Fibroblast of skin of left quadriceps (primary cell): ENCODE measurements at places on chromosomes 5 and 9.

DNA sequence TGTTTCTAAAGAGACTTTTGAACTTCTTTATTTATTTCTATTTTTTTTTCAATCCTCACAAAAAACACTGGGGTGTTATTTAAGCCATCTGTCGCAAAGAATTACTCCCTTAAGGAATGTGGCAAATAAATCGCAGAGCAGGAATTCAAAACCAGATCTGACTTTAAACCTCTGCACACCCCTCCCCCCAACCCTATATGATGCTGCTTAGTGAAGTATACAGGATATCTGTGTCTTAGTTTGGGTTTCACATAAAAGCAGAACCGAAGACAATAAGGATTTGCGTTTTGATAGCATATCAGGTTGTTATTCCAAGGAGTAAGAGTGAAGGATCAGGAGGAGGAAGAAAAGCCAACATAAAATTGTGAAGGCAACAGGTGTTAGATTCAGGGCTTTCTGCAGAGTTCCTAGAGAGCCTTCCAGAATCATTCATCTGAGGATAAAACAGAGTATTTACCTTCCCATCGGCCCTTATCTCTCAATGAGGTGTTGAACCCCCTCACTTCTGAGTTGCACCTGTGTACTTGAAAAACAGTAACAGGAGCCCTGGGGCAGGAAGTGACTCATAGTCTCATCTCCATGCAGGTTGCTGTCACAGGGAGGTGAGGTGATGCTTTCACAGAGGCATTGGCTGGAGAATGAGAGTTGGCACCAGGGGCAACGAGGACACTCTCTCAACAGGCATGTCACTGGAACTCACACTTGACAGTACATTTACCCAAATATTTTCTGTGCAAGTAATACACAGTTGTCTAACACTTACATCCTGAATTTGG is 33.5 kb upstream of the DMRT3 start:
- no peak for DNase-seq

- no peak for DNase-seq
Observed at GRCh38 chr9:114592356-114592755, 4.8 kb downstream of the ATP6V1G1 start.

- DNase-seq: no peak
Observed at GRCh38 chr5:66477596-66477995, 118.6 kb upstream of the MAST4 start.

GRCh38 chr5:135271533-135272310 is 127.3 kb downstream of the MACROH2A1 start:
- DNase-seq: peak; percentile 27

DNA sequence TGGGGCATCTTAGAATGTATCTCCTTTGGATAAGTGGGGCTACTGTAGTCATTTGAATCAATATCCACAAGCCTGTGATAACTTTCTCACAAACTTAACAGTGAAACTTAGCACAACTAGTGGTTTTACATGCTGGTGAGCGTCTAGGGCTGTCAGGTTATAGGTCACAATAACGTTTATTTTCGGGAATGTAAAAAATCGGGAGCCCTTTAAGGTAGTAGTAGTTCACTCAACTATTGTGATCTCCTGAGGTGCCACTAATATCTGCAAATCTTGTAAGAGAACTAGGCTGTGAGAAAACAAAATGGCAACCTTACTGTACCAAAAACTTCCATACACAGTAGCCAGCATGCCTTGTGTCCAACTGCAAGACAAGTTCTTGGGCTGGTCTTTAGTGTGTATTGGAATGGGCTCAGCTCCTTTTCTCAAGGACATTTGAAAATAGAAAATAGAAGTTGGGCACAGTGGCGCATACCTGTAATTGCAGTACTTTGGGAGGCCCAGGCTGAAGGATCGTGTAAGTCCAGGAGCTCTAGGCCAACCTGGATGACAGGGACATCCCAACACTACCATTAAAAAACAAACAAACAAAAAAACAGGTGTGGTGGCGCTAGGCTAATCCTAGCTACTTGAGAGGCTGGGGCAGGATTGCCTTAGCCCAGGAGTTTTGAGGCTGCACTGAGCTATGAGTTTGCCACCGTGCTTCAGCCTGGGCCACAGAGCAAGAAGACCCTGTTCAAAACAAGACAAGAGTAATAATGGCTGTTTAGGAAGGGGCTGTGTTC is 5.2 kb upstream of the PKN3 start:
- DNase-seq: no peak

DNA sequence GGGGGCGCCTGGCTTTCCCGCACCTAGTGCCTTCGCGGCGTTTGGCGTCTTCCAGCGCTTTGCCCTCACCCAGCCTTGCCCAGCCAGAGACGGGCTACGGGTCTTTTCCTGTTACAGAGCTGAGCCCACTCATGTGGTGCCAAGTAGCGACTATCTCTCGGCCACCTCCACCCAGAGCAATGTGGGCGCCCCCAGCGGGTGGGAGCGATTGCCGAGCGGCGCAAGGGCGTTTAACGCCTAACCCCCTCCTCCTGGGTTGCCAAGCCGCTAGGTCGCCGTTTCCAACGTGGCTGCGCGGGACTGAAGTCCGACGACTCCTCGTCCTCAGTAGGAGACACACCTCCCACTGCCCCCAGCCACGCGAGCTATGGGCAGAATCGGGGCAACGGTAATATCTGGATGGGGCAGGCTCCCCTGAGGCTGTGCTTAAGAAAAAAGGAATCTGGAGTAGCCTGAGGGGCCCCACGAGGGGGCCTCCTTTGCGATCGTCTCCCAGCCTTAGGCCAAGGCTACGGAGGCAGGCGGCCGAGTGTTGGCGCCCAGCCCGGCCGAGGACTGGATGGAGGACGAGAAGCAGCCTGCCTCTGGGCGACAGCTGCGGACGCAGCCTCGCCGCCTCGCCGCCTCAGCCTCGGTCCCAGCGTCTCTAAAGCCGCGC is 5.8 kb downstream of the TLX3 start:
- no peak for DNase-seq

DNA sequence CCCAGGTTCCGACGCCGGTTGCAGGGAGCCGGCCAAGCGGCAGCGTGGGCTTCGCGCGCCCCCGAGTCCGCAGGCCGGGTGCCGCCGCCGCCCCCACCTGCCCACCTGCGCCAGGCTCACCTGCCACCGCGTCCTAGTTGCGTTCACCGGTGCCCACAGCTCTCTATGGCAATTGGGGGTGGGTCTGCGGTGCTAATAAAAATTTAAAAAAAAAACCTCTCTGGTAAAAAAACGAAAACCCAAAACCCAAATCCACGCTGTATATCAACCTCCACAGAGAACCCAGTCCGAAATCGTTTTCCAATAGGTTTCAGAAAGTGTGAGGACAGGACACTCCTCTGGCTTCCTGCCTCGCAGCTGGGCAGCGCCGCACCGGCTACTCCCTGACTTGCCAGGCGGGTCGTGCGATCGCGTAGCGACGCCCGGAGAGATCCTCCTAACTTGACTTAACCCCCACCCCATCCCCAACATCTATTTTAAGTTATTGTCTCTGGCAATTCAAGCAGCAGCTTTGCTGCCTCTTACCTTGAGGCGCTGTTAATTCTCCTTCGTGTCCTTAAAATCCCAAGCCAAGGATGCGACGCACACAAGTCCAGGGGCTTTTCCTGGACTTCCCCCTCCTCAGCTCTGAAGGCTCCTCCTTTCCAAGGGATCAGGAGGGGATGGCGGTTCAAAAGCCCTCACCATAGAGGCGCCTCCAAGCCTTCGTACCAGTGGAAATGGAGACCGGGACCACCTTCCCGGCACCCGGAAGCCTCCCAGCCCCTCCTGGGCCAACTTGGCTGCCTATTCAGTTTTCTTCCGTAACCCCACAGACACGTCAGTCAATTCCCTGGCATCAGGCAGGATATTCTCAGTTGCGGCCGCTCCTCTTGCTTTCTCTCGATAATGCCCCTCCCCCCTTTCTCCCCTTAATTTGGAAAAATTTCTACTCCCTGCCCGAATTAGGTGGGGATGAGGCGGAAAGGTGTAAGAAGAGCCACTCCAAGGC is 1639.4 kb upstream of the C9orf72 start:
- DNase-seq: no peak

DNA sequence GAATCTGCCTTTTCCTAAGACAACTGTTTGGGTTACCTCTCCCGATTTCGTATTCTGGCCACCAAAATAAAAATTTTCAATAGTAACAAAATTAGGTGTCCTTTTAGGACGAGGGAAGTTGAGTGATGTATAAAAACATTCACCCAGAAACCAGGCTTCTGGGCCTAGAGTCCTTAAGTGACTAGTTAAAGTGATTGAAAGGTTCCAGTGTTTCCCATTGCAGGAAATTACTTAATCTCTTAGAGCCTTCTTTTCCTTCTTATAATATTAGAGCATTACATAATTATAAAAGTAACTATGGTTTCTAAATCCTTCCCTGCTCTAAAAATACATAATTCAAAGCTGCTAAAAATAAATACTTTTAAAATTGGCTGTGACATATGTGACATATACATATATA is 7.3 kb downstream of the MCIDAS start:
- no peak for DNase-seq

- DNase-seq: no peak
Observed at GRCh38 chr9:81517954-81518353, 171.4 kb downstream of the TLE1 start.

DNA sequence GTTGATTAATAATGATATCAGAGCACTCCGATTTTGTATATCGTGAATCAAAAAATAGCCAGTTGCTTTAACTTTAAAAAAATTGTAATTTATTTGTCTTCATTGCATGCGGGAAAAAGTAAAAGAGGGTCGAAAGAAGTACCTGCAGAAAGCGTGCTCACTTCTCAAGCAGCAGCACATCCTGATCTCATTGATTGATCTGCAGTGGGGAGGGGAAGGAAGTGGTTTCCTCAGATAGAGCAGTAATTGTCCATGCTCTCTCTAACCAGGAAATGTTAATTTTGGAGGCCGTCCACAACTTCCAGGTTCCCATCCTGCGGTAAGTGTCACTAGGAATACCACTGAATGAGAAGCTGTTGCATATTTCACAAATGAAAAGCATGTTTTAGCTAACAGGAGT is 63.2 kb downstream of the SYK start:
- DNase-seq: no peak

DNA sequence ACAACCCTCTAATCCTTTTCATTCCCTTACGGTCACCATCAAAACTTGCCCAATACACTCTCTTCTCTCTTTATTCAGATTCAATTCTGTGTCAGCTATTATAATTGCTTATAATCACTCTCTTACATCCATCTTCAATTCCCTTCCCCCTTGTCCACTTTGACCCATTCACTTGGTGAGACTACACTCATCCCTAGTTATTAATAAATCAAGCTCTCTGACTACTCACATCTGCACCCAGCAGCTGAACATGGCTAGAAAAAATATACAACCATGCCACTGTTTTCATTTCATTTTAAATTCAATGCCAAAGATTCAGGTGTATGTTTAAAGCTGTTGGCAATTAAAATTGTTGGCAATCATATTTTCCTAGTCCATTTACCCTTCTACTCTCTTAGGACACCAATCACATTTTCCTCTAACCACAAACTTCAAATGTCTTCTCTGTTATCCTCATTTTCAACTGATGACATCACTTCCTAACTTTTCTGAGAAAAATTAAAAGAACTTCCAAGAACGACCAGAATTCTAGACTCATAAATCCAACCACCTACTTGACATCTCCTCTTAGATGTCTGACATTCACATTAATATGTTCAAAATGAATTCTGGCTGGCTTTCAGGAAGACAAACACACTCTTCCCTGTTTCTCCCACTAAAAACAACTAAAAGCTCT is 5.5 kb downstream of the C5orf15 start:
- DNase-seq: peak; percentile 48

GRCh38 chr9:112063151-112063550 is 111.9 kb downstream of the SUSD1 start:
- DNase-seq: no peak

DNA sequence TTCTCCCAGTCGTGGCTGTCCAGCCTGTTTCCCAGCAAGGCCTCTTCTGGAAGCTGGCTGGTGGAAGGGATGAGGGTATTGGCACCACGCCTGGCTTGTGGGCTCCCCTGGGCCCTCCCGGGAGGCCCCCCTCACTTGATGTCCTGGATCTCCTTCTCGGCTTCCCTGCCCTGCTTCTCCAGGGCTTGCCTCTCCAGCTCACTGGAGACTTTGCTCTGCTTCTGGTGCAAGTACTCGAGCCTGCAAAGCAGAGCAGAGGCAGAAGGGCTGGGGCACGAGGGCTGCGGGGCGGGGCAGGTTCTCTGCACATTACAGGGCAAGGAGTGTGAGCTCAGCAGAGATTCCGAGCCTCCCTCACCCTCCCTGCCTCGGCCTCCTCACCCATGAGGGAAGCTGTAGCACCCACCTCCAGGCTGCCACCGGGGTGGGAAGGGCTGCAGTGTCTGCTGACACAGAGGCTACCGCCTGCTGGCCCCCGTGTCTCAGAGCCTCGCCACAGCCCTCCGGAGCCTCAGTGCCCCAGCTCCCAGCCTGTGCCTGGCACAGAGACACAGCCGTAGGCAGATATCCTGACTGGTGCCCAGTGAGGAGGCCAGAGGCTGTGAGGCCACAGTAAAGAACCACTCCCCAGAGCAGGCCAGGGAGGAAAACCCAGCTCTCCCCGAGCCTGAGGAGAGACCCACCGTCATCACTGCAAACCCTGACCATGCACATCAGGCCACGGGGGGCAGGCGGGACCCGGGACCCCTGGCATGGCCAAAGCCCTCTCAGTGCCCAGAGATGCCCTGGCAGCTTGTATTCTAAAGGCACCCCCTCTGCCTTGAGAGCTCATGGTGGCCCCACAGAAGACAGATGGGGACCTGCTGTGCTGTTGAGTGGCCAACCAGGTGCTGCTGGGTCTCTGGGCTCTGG is 7.2 kb downstream of the SNAPC4 start:
- no peak for DNase-seq

- DNase-seq: no peak
Observed at GRCh38 chr9:133334161-133334560, 1.8 kb downstream of the SURF6 start.

GRCh38 chr5:61673007-61673735 is 341.1 kb downstream of the ZSWIM6 start:
- no peak for DNase-seq

DNA sequence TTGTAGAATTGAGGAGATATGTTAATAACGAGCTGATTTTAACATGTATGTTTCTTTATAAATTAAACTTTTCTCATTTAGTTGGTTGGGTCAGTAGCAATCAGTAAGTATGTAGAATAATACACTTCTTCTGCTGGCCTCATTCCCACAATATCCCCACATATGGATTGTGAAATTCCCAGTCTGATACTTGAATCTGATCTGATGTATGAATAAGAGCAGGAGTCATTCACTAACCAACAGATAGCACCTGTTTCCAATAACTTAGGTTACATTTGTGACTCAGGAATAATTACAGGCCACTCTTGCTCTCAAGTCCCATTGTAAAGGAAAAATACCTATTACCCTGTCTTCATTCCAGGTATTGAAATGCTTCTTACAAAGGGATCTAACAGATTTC is 23.9 kb downstream of the SLC36A1 start:
- no peak for DNase-seq

DNA sequence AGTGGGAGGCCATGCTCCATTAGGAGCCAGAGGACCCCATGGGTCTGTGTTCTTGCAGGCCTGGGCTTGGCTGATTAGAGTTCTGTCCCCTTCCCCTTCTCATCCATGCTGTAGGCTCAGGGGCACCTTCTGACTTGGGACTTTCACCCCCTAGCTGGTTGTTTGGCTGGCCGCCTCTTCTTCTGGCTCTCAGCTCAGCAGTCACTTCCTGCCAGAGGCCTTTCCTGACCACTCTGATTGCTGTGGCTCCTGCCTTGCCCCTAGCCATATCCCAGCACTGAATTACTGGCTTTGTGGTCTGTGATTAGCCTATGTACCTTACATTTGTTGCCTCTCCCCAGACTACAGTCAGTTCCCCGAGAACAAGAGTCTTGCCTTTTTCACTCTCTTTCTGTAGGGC is 14.6 kb downstream of the ENTREP1 start:
- DNase-seq: no peak

GRCh38 chr9:137534256-137535119 is 15.7 kb downstream of the PNPLA7 start:
- DNase-seq: peak; percentile 26

GRCh38 chr5:9091896-9092662 is 453.8 kb downstream of the SEMA5A start:
- DNase-seq: no peak
